IPS DF 19.7 (cell line): ENCODE measurements at places on chromosomes 11 and 22.

DNA sequence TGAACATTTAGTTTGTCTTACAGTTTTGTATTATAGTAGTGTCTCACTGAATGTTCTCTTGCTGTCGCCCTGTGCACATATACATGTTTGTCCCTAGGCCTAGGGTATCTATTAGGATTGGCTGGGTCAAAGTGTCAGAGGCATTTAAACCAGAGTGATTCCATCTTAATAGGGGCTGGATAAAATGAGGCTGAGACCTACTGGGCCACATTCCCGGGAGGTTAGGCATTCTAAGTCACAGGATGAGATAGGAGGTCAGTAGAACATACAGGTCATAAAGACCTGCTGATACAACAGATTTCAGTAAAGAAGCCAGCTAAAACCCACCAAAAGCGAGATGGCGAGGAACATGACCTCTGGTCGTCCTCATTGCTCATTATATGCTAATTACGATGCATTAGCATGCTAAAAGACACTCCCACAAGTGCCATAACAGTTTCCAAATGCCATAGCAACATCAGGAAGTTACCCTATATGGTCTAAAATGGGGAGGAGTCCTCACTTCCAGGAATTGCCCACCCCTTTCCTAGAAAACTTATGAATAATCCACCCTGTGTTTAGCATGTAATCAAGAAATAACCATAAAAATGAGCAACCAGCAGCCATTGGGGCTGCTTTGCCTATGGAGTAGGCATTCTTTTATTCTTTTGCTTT, 82.6 kb downstream of the LDLRAD3 start:
- DNase-seq: no peak

DNA sequence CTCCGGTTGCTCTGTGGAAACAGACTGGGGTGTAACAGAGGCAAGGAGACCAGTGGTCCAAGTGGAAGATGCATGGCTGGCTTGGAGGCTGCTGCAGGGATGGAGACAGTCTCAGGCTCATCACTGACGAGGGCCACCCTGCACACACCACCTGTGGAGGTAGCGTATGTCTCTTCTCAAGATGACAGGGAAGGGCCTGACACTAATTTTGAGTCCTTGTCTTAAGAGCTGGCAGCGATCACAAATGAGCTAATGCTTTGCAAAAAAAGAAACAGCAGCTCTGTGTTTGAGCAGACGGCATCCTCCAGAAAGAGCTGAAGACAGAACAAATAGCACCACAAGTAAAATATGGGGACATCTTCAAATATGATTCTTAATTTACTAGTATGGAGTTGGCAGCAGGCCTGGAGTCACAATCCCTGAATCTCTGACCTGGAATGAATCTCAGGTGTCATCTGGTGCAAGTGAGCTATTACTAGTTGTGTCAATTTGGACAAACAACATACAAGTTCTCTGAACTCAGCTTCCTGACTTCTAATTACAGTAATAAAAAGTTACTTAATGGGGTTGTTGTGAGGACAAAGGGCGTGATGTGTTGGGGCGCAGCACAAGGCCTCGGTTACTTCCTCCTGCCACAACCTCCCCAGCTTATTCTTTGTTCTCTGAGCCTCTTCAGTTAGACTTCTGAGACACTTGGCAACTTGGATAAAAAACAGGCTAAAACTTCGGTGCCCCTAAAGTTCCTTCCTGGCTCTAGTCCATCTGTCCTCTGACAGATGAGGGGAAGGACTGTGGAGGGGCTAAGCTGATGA, 95.2 kb upstream of the BID start:
- DNase-seq: no peak

DNA sequence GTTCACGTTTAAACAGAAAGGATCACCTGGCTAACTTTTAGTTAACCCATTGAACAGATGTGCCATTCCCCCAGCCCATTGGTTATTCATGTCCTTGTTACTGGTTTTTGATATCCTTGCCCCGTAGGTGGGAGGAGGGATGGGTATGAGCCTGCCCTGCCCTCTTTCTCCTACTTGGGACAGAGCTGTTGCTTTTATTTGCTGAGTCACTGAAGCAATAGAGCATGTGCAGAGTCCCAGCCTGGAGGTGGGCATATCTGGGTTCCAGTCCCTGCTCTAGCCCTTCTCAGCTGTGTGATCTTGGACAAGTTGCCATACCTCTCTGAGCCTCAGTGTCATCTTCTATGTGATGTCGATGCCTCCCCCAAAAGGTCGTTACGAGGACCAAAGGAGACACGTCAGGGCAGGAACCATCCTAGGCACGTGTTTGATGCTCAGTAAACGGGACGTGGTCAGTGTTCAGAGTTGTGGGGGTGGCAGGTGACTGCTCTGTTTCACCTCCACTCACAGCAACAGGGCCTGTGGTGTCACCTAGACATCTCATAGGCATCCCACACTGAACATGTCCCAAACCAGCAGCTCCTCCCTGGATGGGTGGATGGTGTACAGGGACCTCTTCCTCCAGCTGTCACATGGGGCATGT, 61.0 kb downstream of the BMAL1 start:
- no peak for DNase-seq

GRCh38 chr22:21780259-21780658, 44.7 kb upstream of the YPEL1 start:
- no peak for DNase-seq

DNA sequence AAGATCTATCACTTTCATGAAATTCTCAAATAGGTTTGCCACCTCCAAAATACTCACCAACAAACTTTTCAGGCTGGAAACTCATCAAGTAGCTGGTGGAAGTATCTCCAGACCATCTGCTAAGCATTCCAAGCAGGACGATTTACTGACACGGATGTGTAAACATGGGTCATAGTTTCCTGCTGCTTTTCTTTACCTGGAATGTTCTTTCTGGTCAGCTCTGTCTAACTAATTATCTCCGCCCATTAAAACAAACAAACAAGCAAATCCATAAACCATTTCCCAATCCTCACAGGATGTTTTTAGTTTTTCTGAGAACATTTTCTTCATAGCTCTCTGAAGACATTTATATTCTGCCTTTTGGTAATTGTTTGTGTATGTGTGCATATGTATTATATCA, 397.0 kb downstream of the METTL15 start:
- no peak for DNase-seq
